ENCODE measurements at places on chromosomes 5 and 9.
A peak's percentile ranks its signal among the peaks of the same experiment; 100 is the strongest.

DNA sequence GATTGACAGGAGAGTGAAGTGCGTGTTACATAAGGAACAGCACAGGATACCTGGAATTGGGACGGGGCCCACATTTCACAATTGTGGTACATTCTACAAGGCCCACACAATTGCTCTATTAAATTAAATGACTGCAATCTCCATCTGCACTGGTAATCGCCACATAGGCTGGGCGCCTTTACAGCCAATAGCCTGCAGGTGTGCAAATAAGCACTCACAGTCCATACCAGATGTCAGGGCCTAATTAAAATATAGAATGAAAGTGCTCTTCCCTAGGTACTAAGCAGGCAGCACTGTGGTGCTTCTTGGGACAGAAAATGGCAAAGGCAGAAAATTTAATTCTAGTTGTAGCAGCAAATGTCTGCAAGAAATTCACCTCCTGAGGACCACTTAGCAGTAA lies 82.7 kb downstream of the ATP10B start:
- no peak for DNase-seq

GRCh38 chr9:93398471-93398870 lies 53.0 kb upstream of the FAM120A start:
- DNase-seq: no peak

DNA sequence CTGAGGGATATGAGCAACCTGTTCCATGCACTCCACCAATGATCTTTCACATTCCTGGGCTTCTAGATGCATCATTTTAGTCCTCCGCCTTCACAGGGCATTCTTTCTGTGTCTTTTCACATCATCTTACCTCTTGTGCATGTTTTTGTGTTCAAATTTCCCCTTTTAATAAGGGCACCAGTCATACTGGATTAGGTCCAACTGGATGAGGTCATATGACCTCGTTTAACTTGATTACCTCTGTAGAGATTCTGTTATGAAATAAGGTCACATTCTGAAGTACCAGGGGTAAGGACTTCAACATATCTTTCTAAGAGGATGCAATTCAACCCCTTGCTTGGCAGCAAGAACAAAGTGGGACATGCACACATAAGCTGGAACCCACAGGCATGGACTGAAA lies 335.3 kb upstream of the TLE4 start:
- no peak for DNase-seq

DNA sequence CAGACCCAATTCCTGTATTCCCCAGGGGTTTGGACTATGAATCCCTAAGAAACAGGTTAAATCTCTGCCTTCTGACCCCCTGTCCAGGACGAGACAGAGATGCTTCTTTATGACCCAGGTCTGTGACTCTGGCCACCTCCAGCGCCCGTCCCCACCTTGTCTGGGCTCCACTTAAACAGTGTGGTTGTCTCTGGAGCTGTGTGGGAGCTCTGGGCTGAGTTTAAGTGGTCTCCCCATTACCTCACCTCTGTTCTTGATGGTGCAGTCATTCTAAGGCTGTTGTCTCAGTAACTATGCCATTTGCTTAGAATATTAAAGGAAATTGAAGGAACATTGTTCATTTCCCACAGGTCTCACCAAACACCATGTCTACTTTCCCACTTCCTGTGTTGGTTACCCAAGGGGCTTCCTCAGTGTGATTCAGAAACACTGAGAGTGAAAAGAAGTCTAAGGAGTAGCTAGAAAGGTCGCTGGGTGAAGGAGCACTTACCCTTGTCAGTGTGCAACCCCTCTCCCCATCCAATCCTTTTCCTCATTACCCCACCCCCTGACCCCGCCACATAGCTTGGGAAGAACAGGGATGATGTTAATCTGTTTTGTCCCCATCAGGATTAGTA lies 127.8 kb upstream of the CKMT2 start:
- no peak for DNase-seq

GRCh38 chr5:34844106-34844505 lies 5.1 kb downstream of the TTC23L start:
- no peak for DNase-seq

- no peak for DNase-seq
These were observed 31.3 kb downstream of the NDUFA8 start for GRCh38 chr9:122128007-122128968.

DNA sequence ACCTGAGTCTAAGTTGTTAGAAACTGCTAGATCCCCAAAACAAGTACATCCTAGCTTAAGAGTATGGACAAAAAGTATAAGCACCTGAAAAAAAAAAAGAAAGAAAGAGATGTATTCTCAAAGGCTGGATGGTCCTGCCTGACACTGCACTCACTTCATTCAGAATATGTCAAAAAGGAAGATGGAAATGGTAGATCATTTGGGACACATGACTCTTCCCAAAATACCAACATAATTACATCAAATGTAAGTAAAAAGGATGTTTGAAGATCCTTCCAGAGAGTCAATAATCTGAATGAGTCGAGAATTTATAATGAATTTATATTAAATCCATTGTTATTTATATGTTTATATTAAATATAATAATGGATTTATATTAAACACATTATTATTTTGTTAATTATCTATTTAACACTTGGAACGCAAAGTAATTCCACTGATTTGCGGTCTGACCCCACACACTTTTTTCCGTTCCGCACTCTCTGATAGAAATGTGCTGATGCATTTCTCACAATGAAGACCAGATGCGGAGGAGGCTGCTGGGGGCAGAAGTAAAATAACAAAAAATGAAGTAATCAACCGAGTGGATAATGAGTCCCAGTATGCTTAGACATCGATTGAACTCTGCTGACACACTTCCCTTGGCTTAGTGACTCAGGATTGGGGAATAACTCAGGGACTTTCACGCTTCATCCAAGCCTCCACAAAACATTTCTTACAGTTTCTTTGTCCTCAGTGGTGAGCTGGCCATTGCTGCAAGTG lies 201.2 kb downstream of the ADAMTS12 start:
- peak; percentile 67 for DNase-seq

All from AG04450 (cell line).